ENCODE measurements at places on chromosomes 3 and 15.
A peak's percentile ranks its signal among the peaks of the same experiment; 100 is the strongest.

GRCh38 chr15:62886431-62887071 is 156.0 kb upstream of the TPM1 start:
- H3K4me1 ChIP-seq: peaks cover 30% of the 10 kb centered on the region
- no peak overlapping the region for H3K4me3 ChIP-seq
- peak; percentile 39 for DNase-seq
- peak overlapping the region; percentile 53 for H3K27ac ChIP-seq

DNA sequence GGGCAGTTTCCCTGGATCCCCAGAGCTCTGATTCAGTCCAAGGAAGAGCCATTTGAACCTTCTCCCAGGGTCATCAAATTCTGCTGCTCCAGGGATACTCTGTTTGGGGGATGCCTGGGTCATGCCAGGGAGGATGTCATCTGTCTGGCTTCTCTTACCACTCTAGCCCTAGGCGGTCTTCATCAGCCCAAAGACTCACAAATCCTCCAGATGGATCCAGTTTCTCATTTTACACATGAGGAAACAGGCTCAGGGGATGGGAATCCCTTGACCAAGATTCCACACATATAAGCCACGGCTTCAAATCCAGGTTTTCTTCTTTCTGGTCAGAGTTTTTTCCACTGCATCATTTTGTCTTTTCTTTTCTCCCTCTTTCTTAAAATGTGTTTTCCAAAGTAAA is 36.7 kb downstream of the SLC28A1 start:
- H3K27me3 ChIP-seq: no peaks in the 10 kb centered on the region
- no peaks in the 10 kb centered on the region for H3K4me1 ChIP-seq
- no peak for DNase-seq
- no peak overlapping the region for H3K27ac ChIP-seq
- no peak overlapping the region for H3K4me3 ChIP-seq

GRCh38 chr3:50246517-50246954 is 10.5 kb downstream of the GNAI2 start:
- H3K4me1 ChIP-seq: peaks cover 40% of the 10 kb centered on the region
- peaks cover 31% of the 10 kb centered on the region for H3K36me3 ChIP-seq

DNA sequence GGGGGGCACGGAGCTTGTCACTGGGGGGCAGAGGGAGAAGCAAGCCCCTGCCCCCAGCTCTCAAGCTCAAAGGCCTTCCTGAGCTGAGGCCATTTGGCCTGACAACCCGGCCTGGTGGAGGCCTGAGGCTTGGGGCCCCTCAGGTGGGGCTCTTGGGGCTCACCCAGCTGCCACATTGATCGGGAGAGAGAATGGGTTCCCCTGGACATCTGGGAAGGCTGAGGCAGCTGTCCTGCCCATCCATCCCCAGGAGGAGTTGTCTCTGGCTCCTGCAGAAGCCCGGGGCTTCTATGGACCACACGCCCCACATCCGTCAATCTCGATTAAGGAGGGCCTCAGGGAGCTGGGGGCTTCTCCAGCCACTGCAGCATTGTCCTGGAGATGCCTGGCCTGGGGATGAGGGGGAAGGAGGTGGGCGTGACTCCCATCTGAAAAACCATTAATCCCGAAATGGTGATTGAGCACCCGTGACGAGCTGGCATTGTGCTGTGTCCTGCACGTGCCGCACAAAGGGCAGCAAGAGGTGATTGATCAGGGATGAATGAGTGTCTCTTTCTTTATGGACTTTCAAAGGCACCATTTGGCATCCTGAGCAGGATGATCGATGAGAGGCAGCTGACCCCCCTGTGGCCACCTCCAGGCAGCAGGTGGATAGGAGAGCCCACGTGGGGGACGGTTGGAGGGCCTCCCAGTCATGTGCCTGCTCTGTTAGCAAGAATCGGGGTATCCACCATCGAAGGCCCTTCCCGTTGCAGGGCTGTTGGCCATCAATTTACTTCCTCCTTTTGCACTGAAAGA is 17.2 kb upstream of the CRABP1 start:
- H3K27me3 ChIP-seq: no peaks in the 10 kb centered on the region
- DNase-seq: no peak
- H3K4me1 ChIP-seq: peaks cover 38% of the 10 kb centered on the region
- no peaks in the 10 kb centered on the region for H3K36me3 ChIP-seq
- no peak overlapping the region for H3K4me3 ChIP-seq
- H3K27ac ChIP-seq: peak overlapping the region; percentile 19

DNA sequence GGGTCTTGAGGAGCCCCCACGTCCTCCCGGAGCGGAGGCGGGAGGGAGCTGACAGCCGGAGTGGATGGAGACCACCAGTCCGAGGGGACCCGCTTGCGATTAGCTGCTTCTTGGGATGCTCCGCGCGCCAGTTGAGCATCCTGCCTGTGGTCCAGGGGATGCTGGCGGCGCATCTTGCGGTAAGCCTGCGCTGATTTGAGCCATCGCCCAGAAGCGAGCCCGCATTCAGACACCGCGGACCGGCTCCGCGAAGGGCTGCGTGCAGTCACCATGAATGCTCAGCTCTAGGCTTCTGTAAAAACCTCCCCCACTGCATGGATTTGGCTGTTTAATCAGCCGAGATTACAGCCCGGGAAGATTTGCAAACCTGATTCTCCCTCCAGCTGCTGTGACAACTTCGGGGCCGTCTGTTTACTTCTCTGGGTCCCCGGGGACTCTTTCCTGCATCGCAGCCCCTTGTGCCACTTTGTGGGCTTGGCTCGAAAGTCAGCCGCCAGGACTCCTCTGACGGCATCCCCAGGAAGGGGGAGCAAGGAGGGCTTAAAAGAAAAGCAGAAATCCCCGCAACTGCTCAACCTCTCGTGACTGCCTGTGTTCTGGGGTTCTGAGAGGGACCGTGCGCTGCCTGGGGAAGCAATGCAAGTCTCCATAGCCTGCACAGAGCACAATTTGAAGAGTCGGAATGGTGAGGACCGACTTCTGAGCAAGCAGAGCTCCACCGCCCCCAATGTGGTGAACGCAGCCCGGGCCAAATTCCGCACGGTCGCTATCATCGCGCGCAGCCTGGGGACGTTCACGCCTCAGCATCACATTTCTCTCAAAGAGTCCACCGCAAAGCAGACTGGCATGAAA is 171.1 kb downstream of the KCNAB1 start:
- H3K27ac ChIP-seq: no peak overlapping the region
- peaks cover 4% of the 10 kb centered on the region for H3K27me3 ChIP-seq
- H3K4me1 ChIP-seq: peaks cover 2% of the 10 kb centered on the region
- DNase-seq: peak; percentile 32
- no peaks in the 10 kb centered on the region for H3K36me3 ChIP-seq
- no peak overlapping the region for H3K4me3 ChIP-seq

DNA sequence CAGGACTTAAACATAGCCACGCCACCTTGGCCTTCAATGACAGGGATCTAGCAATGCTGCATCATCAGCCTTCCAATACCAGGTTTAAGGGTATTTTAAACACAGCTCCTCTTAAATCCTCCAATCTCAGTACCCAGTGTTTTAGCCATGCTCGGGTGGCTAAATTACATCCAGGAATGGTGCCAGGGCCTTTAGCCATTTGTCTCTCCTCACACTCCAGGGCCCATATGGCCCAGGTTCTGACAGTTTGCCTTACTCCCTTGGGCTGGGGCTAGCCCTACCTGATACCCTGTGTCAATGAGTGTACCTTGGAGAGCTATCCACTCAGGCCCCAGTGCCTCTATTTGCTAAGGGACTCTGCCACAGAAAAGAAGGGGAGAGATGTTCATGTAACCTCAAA is 29.4 kb downstream of the ZNF589 start:
- no peak for DNase-seq
- H3K36me3 ChIP-seq: peaks cover 55% of the 10 kb centered on the region
- H3K4me1 ChIP-seq: no peaks in the 10 kb centered on the region
- no peak overlapping the region for H3K27ac ChIP-seq
- H3K27me3 ChIP-seq: no peaks in the 10 kb centered on the region
- H3K4me3 ChIP-seq: no peak overlapping the region

DNA sequence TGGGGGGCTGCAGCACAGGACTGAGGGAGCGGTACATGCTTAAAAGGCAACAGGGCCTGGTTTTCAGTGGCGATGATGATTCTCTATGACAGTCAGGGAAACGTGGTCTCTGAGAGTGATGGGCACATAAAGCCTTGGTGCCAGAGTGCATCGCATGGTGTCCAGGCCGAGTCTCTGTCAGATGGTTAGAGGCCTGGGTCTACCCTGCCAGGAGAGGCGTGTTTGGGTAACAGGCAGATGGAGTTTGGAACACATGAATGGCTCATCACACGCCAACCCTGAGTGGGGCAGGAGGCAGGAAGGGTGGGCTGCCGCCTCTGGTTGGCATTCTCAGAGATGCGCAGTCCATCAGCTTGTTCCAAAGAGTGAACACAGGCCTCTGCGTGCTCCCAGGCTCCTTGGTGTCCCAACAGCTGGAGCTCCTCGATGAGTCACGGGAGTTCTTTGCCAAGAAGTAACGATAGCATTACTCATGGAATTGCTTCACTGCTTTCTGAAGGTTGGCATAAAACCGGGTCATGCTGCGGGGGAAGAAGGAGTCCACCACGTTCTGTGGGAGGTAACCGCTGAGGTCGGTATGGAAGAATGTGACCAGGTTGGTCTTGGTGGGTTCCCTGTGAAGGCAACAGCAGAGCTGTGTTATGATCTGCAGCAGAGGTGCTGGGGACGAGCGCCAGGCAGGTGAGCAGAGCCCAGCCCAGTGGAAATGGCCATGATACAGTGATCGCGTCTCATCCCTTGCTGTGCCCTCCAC is 11.0 kb downstream of the STARD5 start:
- no peak overlapping the region for H3K4me3 ChIP-seq
- no peaks in the 10 kb centered on the region for H3K27me3 ChIP-seq
- no peak for DNase-seq
- no peaks in the 10 kb centered on the region for H3K4me1 ChIP-seq
- H3K27ac ChIP-seq: no peak overlapping the region
- peaks cover 2% of the 10 kb centered on the region for H3K36me3 ChIP-seq

- H3K36me3 ChIP-seq: no peaks in the 10 kb centered on the region
- H3K4me1 ChIP-seq: no peaks in the 10 kb centered on the region
- H3K27ac ChIP-seq: no peak overlapping the region
- H3K27me3 ChIP-seq: no peaks in the 10 kb centered on the region
- no peak overlapping the region for H3K4me3 ChIP-seq
Observed at GRCh38 chr3:136385457-136385856, 135.3 kb downstream of the PCCB start.

DNA sequence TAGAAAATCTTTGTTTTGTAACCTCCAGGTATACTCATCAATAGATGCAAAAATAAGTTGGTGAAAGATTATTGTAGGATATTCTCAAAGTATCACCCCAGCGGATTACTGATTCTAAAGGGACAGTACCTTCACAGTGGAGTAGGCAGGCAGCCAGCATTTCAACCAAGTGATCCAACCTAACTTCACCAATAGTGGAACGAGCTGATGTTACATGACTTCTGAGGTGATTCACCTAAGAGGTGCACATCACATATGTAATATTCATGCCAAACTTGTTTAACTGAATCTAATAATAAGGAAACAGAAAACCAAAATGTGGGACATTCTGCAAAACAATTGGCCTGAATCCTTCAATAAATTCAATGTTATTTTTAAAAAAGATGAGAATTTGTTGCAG is 14.3 kb downstream of the MYZAP start:
- H3K36me3 ChIP-seq: no peaks in the 10 kb centered on the region
- no peak for DNase-seq
- no peak overlapping the region for H3K27ac ChIP-seq
- H3K27me3 ChIP-seq: peaks cover 36% of the 10 kb centered on the region
- peaks cover 7% of the 10 kb centered on the region for H3K4me1 ChIP-seq
- no peak overlapping the region for H3K4me3 ChIP-seq

GRCh38 chr3:147924755-147925154 is 515.6 kb downstream of the ZIC1 start:
- no peak overlapping the region for H3K27ac ChIP-seq
- no peak overlapping the region for H3K4me3 ChIP-seq
- H3K4me1 ChIP-seq: no peaks in the 10 kb centered on the region
- no peak for DNase-seq
- no peaks in the 10 kb centered on the region for H3K27me3 ChIP-seq

- no peak for DNase-seq
- H3K4me1 ChIP-seq: peaks cover 4% of the 10 kb centered on the region
- no peak overlapping the region for H3K27ac ChIP-seq
- no peaks in the 10 kb centered on the region for H3K27me3 ChIP-seq
- H3K4me3 ChIP-seq: no peak overlapping the region
- no peaks in the 10 kb centered on the region for H3K36me3 ChIP-seq
Observed at GRCh38 chr3:71543371-71544016, 40.0 kb downstream of the FOXP1 start.

GRCh38 chr3:132417695-132418411 is 551 bp downstream of the DNAJC13 start:
- H3K4me1 ChIP-seq: peaks cover 3% of the 10 kb centered on the region
- peaks cover 21% of the 10 kb centered on the region for H3K36me3 ChIP-seq
- peak overlapping the region; percentile 91 for H3K4me3 ChIP-seq
- DNase-seq: no peak

GRCh38 chr15:67719330-67719959 is 105.9 kb upstream of the SKOR1 start:
- no peak overlapping the region for H3K4me3 ChIP-seq
- H3K27me3 ChIP-seq: no peaks in the 10 kb centered on the region
- H3K27ac ChIP-seq: no peak overlapping the region
- peaks cover 4% of the 10 kb centered on the region for H3K4me1 ChIP-seq

- H3K27ac ChIP-seq: no peak overlapping the region
- no peak overlapping the region for H3K4me3 ChIP-seq
- H3K36me3 ChIP-seq: no peaks in the 10 kb centered on the region
- H3K27me3 ChIP-seq: peaks cover 3% of the 10 kb centered on the region
- H3K4me1 ChIP-seq: peaks cover 3% of the 10 kb centered on the region
Observed at GRCh38 chr15:71713191-71713809, 97.1 kb upstream of the NR2E3 start.

GRCh38 chr3:174951034-174951433 is 91.9 kb downstream of the NAALADL2 start:
- H3K4me3 ChIP-seq: no peak overlapping the region
- H3K36me3 ChIP-seq: no peaks in the 10 kb centered on the region
- no peak overlapping the region for H3K27ac ChIP-seq
- no peaks in the 10 kb centered on the region for H3K27me3 ChIP-seq
- no peaks in the 10 kb centered on the region for H3K4me1 ChIP-seq

DNA sequence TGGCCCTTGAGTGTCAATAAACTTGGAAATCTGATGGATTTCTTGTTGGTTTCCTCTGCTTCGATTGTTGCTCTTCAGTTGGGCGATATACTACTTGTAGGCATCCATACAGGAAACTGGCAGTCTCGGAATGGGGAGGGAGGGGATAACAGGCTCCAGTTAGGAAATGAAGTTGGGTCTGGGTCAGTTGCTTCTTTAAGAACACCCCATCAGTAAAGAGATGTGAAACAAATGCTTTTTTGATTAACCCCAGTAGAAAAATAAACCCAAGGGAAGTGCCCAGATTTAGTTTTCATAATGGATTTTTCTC is 681 bp downstream of the CHMP2B start:
- peak overlapping the region; percentile 94 for H3K4me3 ChIP-seq
- H3K27ac ChIP-seq: no peak overlapping the region
- peaks cover 32% of the 10 kb centered on the region for H3K27me3 ChIP-seq
- no peaks in the 10 kb centered on the region for H3K36me3 ChIP-seq
- peaks cover 6% of the 10 kb centered on the region for H3K4me1 ChIP-seq
- no peak for DNase-seq

DNA sequence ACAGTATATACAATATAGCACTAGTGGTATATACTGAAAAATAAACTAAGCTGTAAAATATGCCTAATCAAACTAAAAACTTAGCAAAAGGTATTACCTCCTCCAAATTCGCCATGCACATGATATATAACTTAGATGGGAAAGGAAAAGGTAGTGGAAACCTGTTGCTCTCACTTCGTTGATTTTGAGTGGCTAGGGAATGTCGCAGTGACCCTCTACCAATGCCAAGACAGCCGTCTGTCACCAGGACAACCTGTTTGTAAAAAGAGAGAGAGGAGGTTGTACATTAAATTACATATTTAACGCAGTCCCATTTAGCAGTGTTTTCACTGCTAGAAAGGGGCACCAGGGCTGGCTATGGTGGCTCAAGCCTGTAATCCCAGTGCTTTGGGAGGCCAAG is 11.3 kb downstream of the INTS14 start:
- H3K27me3 ChIP-seq: no peaks in the 10 kb centered on the region
- no peak overlapping the region for H3K27ac ChIP-seq
- peaks cover 8% of the 10 kb centered on the region for H3K36me3 ChIP-seq
- no peak overlapping the region for H3K4me3 ChIP-seq
- H3K4me1 ChIP-seq: no peaks in the 10 kb centered on the region
